Activated effector memory CD4-positive, alpha-beta T cell treated with Interleukin-2 at 50 U/mL for 16 hours (primary cell): ENCODE measurements at places on chromosomes 13 and 19.

DNA sequence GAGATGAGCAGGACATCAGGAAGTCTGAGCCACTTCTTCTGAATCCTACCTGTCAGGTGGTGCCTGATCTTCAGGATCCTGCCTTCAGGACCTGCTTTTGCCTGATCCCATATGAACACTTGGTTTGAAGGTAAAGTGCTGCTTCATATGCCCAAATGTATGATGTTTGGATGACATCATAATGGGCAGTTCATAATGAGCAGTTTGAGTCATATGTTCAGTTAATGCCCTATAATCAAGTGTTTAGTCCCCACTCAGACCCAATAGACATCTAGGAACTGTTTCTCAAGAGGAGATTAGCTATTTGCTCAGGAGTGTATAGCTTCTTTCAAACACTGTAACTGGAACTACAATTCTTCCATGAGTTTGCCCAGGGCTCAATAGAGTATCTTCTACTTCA is 58.8 kb downstream of the POLR1D start:
- no peak for DNase-seq

DNA sequence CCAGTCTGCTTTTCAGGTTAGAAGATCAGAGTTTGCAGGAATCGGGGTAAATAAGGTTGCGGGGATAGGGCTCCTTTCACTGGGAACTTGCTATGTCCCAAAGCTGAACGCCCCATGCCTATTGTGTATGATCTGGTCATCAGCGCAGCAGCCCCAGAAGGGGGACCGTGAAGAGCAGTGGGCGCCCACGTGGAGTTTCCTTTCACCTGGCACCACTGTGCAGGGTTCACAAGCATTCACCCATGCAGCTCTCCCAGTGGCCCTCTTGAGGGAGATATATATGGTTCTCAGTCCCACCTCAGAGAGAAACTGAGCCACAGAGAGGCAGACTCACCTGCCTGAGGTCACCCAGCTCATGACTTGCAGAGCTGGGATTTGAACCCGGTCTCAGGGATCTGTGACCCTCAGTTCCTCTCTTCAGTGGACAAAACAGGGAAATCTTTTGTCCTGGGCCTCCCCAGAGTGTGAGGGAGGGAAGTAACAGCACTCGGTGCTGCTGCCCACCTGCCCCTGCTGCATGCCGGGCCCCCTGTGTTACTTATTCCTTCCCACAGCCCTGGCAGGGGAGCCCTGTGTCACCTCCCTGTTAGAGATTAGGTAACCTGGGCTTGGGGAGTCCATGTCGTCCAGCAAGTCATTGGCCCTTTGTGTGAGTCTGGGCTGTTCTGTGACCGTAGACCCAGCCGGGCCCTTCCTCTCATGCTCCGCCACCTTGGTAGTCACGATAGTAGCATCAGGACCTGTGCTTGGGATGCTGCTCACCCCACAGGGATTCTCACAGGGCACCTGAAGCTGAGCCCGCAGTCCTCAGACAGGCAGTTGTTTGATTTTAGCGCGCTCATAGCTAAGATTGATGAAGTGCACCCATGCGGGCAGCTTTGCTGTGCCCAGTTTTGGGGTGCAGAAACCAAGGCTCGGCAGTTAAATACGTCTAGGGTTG is 27.9 kb downstream of the PPP5C start:
- no peak for DNase-seq

DNA sequence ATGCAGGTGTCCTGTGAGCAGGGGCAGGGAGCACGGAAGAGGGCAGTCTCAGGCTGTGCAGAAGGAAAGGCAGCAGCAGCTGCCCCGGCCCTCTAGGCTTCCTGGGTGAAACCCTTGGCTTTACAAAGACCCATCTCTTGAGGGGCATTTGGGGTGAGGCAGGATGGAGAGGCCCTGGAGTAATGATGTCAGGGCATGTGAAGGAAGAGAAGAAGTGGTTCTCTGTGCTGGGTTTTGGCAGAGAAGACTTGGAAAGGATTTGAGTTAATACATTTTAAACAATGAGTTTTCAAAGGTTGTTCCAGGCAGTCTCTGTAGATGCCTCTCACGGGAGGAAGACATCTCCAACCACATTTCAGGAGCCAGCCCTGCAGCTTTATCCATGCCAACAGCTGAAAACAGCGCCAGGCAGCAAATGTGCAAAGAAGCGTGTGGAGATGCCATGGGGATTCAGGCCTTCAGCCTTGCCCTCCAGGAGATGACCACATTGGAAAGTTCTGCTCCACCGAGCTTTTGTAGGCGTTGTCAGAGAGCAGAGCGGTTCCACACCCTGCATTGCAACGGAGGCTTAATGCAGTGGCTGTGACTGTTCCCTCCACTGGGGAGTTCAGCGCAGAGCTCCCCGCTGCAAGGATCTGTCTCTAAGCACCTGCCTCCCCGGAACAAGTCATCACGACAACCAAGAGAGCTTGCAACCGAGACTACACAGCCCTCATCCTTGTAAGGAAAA is 322.8 kb downstream of the UQCRFS1 start:
- DNase-seq = no peak

- DNase-seq = no peak
Measured at GRCh38 chr19:38850976-38851621, 1.3 kb upstream of the HNRNPL start.

DNA sequence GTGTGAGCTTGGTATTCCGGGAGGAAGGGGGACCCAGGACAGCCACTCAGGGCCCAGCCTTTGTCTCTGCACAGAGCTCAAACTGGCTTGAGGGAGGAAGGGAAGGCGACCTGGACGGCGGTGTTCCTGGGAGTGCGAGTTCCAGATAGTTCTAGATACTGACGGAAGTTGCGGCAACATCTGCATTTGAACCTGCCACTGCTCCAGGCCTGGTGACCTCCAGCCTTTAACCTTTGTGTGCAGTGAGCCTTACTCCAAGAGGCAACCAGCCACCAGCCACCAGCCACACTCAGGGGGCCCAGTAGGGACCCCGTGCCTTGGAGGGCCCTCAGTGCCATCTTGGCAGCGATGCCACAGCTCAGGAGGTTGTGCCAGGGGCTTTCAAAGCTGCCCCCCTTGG is 15.5 kb upstream of the ZBTB7A start:
- no peak for DNase-seq

DNA sequence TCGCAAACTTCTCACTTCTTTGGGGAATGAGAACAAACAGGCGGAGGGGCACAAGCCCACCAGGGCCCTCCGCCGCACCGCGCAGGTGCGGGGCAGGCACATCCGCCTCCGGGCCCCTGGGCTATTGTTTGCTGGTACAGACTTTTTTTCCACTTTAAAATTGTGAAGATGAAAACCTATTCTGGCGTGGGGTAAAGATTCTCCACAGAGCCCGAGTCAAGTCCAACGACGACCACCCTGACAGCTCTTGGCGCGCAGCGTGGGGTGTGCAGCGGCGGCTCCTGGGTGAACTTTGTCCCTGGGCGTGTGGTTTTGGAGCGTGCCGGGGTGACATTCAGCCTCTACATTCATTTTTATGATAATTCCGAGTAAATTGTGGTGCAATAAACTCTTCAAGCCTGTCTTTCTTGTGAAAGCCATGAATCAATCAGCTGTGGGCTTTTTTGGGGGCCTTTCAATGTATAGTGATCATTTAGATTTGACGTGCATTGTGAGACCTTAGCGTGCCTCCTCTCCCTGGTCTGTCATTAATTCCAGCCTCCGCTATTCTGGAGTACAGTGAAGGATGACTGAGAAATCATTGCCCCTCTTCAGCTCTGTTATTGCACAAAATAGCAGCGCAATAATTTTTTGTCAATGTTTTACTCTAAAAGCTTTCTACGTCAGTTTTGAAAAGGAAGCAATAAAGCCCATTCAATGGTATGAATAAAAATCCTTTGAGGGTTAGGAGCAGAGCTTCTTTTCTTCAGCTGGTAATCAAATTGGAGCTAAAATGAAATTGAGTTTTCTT is 90.0 kb downstream of the TEX29 start:
- no peak for DNase-seq

DNA sequence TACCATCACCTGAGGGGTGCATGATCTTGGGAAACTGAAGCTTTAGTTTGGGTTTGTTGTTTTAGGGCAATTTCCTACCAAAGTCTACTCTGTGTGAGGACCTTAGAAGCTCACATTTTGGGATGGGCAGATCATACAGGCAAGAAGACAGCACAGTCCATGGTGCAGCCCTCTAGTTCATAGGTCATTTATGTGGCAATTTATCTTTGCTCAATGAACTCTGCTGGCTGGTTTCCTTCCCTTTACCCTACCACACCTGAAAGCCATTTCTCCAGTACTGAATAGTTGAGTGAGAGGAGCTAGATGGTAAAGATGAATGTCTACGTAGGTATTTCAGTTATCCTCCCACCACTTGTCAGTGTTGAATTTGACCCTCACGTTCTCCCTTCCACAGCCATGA is 87.5 kb upstream of the KLF12 start:
- DNase-seq = no peak

- DNase-seq = no peak
Measured at GRCh38 chr13:71829547-71829946, 37.5 kb downstream of the DACH1 start.

GRCh38 chr19:49554701-49555181 is 25.6 kb downstream of the NOSIP start:
- peak; percentile 41 for DNase-seq
